ENCODE measurements at places on chromosomes 12 and 14.

DNA sequence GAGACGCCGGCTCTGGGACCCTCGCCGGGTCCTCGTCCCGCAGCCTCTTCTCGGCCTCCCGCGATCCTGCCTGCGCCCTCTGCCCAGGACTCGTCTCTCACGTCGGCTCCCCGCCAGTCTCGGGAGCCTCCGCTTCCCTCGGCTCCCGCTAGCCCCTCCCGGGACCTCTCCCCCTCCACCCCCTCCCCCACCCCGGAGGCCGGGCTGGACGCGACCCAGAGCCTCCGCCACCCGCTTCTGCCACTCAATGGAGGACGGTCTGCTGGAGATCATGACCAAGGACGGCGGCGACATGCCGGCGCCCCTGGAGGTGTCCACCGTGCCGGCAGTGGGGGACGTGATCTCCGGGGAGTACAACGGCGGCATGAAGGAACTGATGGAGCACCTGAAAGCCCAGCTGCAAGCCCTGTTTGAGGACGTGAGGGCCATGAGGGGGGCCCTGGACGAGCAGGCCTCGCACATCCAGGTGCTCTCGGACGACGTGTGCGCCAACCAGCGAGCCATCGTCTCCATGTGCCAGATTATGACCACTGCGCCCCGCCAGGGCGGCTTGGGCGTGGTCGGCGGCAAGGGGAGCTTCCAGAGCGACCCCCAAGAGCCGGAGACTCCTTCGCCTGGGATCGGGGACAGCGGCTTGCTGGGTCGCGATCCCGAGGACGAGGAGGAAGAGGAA, 568 bp downstream of the CCDC184 start:
- peak; percentile 9 for DNase-seq

DNA sequence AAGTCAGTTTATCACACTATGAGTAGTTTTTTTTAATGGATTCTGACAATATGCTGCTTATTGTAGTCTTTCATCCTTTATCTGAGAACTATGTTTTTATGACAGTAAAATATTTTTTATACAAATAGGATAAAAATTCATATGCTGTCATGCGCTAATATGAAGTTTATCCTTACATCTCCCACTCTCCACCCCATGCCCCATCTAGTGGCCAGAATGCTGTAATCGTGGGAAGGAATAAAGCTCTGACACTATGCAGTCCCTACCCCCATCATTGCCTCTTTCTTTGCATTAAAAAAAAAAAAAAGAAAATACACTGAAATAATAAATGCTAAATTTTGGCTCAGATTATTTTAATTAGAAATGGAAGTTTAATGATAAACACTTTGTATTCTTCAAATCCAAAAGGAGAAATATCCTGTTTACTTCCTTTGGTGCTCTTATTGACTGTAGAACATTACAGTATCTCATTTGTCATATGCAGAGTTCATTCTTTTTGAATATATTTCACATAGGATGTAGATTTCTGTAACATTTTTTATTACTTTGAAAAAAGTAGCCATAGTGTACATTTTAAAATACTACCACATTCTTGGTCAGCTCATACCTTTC, 145.9 kb upstream of the SLCO1C1 start:
- DNase-seq = no peak

DNA sequence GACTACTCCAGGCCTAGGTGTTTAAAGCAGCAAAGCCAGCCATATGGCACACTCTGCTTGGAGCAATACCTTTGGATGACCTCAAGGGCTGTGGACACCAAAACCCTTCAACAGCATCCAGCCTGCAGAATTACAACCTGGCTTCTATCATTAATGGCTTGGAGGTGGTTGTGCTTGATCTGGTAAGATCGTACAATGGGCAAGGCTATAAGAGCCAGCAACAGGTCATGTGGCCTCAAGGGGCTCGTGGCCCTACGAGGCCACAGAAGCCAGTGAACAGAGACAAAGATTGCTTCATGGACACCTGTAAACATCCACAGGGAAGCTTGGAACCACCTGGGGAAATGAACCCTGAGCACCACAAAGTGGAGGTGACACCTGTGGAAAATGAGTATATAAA, 657.3 kb downstream of the BCL11B start:
- DNase-seq = no peak

DNA sequence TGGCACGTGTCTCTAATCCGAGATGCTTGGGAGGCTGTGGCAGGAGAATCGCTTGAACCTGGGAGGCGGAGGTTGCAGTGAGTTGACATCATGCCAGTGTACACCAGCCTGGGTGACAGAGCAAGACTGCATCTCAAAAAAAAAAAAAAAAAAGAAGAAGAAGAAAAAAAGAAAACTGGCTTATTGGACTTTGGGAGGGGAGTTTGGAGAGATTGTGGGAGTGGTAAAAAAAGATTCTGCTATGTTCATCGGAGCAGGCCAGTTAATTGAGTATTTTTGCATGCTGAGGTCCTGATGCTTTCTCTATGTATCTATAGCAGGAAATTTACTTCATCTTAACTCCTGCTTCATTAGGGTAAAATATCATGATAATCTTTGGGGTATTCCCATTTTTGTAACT, 11.6 kb downstream of the CNOT2 start:
- no peak for DNase-seq

DNA sequence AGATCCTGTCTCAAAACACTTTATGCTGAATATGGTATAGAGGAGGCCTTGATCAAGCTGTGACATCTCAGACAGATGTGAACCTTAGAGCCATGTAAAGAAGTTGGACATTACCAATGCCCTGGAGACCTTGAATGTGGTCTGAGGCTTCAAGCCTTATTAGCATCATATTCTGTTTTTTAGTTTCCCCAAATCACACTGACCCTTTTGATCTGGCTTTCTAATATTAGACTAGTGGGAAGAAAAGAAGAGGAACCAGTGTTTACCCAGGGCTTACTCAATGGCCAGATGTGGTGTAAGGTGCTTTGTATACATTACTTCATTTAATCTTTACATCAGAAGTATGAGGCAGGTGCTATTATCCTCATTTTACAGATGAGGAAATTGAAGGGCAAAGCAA, 10.6 kb upstream of the TBPL2 start:
- DNase-seq = no peak

DNA sequence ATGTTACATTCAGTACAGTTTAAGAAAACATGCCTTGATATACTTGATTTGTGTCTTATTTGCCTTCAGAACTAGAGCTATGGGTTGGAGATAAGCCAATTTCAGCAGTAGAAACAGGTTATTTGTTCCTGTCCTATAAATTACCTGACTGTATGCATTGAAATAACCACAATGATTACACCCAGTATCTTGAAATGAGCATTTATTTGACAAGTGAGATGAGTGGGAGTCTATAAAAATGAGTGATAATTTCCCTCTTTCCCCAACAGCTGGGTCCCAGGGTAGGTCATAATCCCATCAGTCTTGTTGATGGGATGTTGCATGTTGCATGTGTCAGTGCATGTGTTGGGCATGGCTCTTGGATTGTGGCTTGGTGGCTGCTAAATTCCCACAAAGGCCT, 3.7 kb downstream of the TAS2R42 start:
- DNase-seq = no peak

DNA sequence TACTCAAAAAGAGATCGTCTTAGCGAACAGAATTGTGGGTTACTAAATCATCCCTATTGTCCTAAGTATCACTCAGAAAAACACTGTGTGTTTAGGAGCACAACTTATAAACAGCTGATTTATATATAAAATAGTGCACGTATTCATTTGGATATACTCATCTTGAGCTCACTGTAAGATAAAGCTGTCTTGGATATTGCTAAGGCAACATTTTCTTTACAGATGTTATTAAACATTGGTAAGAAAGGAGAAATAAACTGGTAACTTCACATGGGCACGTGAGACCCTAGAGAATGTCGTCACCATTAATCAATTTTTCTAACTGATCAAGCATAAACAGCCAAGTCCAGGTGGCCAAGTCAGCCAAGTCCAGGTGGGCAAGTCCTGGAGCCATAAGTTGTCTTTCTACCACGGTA, 1.7 kb downstream of the PAWR start:
- DNase-seq = no peak

- peak; percentile 69 for DNase-seq
These were observed 126.7 kb upstream of the HIF1A start for GRCh38 chr14:61568572-61569011.

DNA sequence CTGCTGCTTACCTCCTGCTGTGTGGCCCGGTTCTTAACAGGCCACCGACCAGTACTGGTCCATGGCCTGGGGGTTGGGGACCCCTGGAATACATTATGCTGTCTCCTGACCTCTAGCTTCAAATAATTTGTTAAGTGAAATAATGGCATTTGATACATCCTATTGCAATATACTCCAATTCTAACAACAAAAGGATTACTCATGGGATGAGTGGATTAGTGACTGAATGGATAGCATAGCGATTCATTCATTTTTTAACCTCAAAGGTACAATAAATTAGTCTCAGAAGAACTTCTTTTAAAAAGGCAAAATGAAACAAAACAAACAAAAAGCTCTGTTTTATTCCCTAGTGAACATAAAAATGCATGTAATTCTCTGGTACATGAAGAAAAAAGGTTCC, 147.9 kb upstream of the PKP2 start:
- no peak for DNase-seq

DNA sequence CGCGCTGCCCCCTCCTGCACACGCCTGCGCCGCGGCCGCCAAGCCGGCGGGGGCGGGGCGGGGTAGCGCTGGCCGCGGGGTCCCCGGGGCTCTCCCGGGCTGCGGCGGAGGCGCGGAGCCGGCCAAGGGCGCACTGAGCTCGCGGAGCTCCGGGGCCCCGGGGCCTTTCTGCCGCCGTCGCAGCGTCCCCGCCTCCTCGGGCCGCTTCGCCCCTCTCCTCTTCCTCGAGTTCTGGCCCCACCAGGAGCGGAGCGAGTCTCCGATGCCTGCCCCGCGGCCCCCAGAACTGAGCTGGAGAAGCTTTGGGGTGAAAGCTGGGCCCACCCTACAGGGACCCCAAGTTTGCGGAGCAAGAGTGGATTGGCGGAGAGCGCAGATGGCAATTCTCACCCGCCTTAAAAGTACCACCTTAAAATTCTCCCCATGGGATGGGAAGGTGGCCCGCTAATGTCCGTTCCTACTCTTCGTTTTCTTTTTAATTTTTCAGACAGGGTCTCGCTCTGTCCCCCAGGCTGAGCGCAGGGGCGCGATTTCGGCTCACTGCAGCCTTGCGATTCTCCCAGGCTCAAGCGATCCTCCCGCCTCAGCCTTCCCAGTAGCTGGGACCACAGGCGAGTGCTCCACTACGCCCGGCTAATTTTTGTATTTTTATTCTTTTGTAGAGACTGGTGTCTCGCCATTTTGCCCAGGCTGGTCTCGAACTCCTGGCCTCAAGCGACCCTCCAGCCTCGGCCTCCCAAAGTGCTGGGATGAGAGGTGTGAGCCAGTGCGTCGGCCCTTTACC, 129.6 kb downstream of the NDUFA12 start:
- no peak for DNase-seq

DNA sequence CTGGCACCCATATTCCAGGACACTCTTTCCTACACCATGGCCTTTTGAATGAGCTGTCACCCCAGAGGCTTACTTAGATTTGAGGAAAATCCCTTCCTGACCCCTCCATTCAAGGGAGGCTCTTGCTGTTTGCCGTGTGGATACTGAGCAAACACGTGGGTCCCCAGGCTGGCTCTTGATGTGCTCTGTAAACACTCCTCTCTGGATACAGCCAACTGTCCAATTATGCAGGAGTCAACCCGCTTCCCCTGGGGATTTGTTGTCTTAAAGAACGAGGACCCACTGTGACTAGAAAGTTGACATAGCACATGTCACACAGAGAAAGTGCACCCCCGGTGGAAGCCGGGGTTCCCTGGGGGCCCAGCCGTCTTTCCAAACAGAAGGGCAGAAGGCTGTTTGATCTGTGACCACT, 75.8 kb upstream of the CEP83 start:
- peak; percentile 44 for DNase-seq
